ENCODE measurements at places on chromosomes 7 and 10.

DNA sequence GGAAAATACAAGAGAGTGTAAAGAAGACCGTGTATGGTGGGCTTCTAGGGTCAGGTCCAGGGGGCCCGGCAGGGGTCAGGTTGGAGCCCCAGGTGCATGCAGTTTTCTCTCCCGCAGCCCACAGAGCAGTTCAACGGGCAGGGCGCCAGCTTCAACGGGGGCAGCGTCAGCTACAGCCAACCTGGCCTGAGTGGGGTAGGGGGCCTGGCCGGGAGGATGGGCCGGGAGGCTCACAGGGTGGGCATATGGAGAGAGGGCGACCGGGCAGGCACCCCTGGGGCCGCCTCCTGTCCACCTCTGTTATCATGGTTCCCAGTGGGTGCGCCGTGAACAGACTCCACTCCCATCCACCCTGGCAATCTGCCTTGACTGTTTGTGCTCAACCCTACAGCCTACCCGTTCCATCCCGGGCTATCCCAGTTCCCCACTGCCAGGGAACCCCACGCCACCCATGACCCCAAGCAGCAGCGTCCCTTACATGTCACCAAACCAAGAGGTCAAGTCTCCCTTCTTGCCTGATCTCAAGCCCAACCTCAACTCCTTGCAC is 11.5 kb downstream of the ZMIZ2 start:
- no peak for DNase-seq

DNA sequence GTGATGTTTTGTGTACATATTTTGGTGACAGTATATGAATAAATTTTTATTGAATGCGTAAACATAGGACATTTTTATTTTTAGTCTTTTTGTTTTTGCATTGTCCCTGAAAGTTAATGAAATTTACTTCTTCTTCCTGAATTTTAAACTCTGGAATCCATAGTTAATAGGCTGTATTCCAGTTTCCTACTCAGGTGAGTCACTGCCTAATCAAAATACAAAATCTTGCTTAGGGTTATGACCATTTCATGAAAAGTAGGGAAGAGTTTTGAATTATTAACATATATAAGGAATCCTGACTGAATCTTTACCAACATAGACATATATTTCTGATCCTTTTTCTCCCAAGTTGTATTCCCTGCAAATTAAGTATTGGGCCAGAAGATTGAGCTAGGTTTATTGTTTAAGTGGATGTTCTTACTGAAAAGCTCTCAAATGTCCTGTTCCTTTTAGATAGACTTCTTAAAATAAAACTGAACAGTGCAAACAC is 2.6 kb downstream of the CREM start:
- DNase-seq: no peak

GRCh38 chr10:77514870-77515269 is 122.7 kb downstream of the KCNMA1 start:
- DNase-seq: no peak

GRCh38 chr10:23174977-23175512 is 17.1 kb upstream of the PTF1A start:
- no peak for DNase-seq

DNA sequence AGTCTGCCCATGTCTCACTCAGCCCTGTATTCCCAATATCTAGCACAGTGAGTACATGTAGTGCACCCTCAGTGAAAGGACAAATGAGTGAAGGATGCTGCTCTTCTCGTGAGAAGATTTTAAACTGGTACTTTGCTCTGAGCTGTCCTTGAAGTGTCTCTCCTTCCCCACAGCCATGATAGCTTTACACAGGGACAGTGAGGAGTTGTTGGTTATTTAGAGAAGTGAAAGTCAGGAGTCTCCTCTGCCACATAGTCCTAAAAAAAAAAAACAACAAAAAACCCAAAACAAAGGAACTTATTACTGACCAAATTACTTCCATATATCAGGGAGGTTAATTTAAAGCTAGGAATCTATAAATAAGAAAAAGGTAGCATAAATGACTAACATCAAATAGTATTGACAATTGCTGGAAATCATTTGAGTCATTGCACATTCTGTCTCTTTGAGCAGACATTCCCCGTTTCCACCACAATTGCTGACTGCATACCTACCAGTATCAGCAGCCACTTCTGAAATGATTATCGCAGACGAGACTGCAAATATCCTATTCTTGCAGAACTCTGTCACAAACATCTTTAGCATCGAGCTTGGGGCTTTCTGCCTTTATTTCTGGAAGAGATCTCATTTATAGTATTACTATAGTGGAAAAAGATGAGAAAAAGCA is 202.1 kb downstream of the PTEN start:
- peak; percentile 35 for DNase-seq

- DNase-seq: no peak
These were observed 8.6 kb downstream of the WNT16 start for GRCh38 chr7:121337398-121337797.

GRCh38 chr10:6228647-6229046 is 25.9 kb downstream of the PFKFB3 start:
- DNase-seq: no peak

- no peak for DNase-seq
These were observed 56.8 kb downstream of the TNS3 start for GRCh38 chr7:47525066-47525623.

- no peak for DNase-seq
These were observed 80.9 kb downstream of the CACNB2 start for GRCh38 chr10:18221123-18221522.

GRCh38 chr10:69346776-69347175 is 68.5 kb downstream of the HK1 start:
- no peak for DNase-seq

GRCh38 chr7:82805527-82805960 is 357.1 kb downstream of the PCLO start:
- no peak for DNase-seq

- no peak for DNase-seq
These were observed 59.2 kb downstream of the PWWP2B start for GRCh38 chr10:132455986-132456847.

- no peak for DNase-seq
These were observed 86.5 kb downstream of the SEMA3A start for GRCh38 chr7:84108119-84108518.

- DNase-seq: no peak
These were observed 30.7 kb upstream of the ELOVL3 start for GRCh38 chr10:102195296-102195870.

DNA sequence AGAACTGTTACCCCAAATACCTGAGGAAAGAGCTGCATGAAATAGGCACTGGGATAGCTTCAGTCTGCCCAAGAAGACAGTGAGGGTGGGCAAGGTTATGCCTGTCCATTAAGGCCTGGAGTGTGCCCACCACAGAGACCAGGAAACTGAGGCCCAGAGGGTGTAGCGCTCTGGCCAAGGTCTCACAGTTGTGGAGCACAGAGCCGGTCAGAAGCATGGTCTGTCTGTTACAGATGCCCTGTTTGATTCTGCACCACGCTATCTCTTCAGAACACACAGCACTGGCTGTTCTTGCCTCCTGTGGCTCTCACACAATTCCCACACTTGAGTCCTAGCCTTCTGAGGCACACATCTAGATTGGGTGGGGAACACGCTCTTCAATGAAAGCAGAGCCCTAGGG is 261.4 kb downstream of the GRID1 start:
- no peak for DNase-seq

GRCh38 chr7:73850781-73851207 is 8.5 kb upstream of the METTL27 start:
- no peak for DNase-seq

DNA sequence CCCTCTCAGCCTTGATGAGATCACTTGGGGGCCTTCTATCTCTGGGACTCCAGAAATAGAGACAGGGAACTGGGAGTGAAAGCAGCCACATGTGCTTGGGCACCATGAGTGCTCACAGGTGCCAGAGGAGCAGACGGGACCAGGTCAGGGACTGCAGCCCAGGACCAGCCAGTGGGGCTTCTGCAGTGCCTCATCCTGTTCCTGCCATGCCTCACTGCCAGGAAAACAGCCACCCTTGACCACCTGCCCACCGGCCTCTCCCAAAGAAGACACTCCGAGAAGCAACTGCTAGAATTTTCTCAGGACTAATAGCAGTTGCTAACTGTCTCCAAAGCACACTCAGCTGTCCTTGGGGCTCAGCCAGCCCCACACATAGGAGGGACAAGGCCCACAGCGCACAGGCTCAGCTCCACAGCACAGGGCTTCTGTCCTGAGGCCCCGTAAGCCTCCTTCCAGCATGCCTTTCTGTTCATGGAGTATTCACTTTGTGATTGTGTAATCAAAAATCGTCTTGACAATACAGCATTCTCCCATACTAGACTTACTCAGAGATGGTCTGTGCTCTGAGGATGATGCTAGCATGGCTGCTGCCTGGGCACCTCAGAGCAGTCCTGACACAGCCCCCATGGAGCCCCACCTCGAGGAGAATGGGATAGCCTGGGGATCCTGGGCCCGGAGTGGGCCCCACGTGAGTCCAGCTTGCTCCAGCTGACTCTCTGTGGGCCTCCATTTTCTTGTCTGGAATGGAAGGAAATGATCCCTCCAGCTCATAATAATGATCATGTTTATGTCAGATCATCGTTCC is 115.7 kb upstream of the RET start:
- DNase-seq: no peak

DNA sequence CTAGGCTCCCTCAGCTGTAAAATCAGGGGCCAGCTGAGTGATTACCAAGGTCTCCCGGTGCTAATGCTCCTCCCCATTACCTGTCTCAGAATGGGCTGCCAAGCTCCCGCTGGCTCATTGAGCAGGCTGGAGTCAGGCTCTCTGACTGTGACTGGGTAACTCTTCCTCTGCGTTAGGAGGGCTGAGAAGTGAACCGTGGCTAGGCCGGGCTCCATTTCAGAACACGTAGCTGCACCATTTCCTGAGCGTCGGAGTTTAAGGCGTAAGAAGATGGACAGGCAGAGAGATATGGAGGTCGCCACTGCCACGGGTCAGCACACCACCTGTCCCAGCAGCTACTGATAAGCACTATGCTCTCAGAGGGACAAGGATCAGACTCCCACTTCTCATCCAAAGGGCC is 250.3 kb downstream of the TCERG1L start:
- DNase-seq: no peak

DNA sequence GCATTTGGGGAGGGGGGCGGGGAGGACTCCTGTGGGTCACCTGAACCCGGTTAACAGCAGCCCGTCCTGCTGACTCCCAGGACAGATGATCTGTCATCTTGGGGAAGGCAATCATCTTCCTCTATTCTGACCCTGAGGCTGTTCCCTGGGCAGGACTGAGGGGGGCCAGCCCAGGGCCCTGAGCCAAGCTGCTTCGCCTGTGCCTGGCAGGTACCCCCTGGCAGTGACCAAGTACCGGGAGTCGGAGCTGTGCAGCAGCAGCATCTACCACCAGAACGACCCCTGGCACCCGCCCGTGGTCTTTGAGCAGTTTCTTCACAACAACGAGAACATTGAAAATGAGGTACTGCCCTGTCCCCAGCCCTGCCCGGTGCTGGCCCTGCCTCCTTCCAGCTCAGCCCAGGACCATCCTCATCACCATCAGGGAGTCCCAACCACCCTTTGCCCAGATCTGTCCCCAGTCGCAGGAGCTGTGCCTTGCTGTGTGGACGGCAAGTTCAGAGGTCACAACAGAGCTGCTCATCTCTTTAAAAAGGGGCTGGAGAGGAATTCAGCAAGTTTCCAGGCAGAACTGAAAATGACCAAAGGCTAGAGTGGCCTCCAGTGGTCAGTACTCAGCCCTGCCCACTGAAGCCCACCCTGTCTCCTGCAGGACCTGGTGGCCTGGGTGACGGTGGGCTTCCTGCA is 8.1 kb downstream of the AOC1 start:
- DNase-seq: no peak

GRCh38 chr7:148303295-148304082 is 287.1 kb upstream of the C7orf33 start:
- DNase-seq: no peak

DNA sequence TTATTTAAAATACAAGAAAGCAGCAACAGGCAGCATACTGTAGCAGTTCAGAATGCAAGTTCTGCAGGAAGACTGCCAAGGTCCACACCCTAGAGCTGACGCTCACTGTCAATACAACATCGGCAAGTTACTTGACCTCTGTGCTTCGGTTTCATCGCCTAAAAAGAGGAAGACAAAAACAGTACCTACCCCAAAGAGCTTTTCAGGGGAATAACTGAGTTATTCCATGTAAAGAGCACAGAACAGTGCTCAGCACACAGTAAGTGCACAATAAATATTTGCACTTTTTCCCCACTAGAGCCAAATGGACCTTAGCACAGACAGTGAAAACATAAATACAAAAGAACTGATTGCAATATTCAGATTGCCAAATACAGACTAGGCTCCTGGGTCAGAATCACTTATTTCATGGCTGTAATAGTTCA is 88.6 kb downstream of the USP6NL start:
- DNase-seq: no peak

DNA sequence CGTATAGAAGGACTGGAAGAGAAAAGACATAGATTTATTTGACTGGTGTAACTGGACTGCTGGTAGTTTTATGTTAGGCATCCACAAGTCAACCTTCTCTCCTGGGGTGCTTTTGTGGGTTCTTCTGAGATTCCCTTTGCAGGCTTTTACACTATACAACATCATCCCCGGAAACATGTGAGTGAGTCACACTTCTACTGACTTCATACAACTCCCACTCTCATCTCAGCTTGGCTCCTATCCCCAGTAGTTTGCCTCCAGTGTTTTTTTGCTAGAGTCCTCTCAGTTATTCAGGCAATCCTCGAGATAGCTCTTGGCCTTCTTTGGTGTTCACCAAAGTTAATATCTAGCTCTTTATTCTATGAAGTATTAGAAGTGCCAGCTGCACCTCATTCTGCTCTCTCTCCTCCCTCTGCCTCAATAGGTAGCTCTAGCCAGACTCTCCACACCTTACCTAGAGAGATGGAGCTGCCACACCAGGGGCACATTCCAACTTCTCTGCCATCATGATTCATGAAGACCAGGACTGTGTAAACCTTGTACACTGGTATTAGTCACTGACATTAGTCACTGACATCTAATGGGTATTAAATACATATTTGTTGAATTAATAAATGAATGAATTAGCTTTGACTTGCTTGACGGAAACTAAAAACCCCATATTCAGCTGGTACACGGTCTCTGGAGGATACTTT is 281.9 kb downstream of the PPP1R3A start:
- no peak for DNase-seq

GRCh38 chr10:43708262-43708661 is 59.6 kb upstream of the ZNF32 start:
- no peak for DNase-seq

- DNase-seq: no peak
These were observed 588 bp downstream of the GET4 start for GRCh38 chr7:876972-877311.

Measured in stimulated activated CD4-positive, alpha-beta T cell treated with anti-CD3 and anti-CD28 coated beads, Interleukin-12 subunit alpha, Interleukin-12 subunit beta, amount 100 ng/mL, for 48 hours (primary cell).